Renal cortex interstitium (tissue), 15 donors: ENCODE measurements at places on chromosomes 3 and 15. TPM values are rescaled to one million over a fixed set of nuclear protein-coding genes. Genes with fewer than 3 reads are reported as not detected.

DNA sequence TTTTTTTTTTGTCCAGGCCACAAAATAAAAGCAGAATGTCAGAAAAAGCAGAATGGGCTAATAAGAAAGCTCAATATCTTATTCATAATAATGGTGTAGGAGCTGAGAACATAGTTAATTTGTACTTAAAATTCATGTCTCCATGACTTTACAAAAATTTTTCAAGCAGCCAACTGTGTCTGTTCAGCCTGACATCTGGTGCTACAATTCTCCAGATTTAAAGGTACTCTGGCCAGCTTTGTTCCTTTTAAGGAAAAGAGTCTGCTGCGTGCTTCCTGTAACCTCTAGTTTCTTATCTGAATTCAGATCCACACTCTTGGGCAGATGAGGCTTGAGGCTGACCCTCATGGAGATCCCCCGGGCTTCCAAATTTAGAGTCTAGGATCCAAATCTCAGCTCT is 8.7 kb upstream of the RFX7 start:
- no peak for DNase-seq

GRCh38 chr15:53549697-53550305 is 209.7 kb downstream of the WDR72 start:
- no peak for DNase-seq

DNA sequence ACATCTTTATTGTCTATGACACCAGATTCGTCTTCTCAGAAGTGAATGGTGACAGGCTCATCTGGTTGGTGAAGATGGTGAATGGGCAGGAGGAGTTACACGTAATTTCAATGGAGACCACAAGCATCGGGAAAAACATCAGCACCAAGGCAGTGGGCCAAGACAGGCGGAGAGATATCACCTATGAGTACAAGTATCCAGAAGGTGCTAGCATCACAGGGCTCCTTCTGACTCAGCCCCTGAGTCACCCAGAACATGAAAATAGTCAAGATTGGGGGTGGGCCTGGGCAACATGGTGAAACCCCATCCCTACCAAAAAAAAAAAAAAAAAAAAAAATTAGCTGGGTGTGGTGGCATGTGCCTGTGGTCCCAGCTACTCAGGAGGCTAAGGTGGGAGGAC is 32.6 kb downstream of the TGM4 start:
- DNase-seq = no peak

DNA sequence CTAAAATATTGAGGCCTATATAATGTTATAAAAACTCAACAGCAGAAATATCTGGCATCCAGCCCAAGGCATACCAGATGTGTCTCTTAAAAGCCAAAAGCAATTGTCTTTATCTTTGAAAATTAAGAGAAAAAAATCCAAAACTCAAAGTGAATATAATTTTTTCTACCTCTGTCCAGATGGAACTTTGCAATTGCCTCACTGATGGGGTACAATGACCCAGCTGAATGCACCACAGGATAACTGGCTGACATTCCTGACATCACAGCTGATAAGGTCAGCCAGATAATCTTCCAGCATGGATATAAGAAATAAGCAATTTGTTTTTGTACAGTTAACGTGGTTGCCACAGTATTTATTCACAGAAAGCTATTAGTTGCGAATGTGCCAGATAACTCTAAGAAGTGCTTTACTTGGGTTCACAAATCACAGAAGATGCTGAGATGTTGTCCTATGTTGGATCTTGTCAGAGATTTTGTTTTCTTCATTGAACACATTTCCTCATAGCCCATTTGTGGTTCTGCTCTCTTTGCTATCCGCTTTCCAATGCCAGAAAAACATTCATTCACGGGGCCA is 566.9 kb upstream of the CCDC54 start:
- DNase-seq = no peak

- no peak for DNase-seq
Observed at GRCh38 chr3:151896246-151897012, 23.0 kb downstream of the SUCNR1 start.

- no peak for DNase-seq
Observed at GRCh38 chr3:186067360-186068242, 41.3 kb downstream of the ETV5 start.

- no peak for DNase-seq
Observed at GRCh38 chr15:80456517-80457492, 52.6 kb downstream of the ARNT2 start.

DNA sequence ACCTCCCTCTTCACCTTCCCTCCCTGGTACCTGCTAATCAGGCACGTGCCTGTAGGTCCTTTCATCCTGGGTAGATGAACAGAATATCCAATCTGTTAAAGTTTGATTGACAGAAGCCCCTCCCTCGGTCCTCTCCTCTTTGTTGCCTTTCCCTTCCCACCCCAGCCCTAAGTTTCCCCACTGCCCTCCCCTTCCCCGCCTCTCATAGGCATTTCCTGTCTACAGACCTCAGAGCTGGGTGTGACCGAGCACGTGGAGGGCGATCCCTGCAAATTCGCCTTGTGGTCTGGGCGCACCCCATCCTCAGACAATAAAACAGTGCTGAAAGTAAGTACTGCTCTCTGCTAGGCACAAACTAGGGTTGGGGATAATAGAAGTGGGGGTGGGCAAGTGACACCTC is 239.2 kb upstream of the UMPS start:
- DNase-seq = no peak

- DNase-seq = no peak
Observed at GRCh38 chr15:67267951-67268941, 13.7 kb downstream of the IQCH start.

- no peak for DNase-seq
Observed at GRCh38 chr3:16183601-16184270, 9.3 kb downstream of the GALNT15 start.

GRCh38 chr3:49652903-49653415 is 21.2 kb upstream of the APEH start:
- no peak for DNase-seq

Gene SLCO3A1
- 12.0 TPM for polyA plus RNA-seq

Gene ALDH1A2
- 309 TPM for polyA plus RNA-seq

Gene CLDND1
- polyA plus RNA-seq = 164 TPM

Gene TMCO5A
- not detected for polyA plus RNA-seq
